MM.1S (cell line): ENCODE measurements at places on chromosomes 6 and 20.

DNA sequence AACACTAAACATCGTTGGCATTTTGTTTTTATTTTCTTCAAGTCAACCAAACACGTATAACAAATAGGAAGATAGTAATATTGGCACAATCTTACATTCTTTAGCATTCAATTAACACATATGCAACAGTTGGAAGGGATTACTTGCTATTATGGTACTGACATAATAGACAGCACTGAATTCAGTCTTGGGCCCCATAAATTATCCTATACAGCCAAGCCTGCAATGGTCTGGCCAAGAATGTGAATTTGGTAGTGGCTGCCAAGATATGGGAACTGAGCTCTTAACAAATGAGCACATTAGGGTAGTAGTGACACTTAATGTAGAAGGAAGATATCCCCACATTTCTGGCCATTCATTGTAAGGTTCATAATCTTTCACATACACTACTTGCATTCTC lies 44.8 kb upstream of the ARHGAP18 start:
- DNase-seq: no peak

- DNase-seq: no peak
Observed at GRCh38 chr6:2190661-2191389, 54.6 kb downstream of the GMDS start.

- DNase-seq: peak; percentile 60
Observed at GRCh38 chr6:32854376-32855178, 585 bp downstream of the PSMB9 start.

DNA sequence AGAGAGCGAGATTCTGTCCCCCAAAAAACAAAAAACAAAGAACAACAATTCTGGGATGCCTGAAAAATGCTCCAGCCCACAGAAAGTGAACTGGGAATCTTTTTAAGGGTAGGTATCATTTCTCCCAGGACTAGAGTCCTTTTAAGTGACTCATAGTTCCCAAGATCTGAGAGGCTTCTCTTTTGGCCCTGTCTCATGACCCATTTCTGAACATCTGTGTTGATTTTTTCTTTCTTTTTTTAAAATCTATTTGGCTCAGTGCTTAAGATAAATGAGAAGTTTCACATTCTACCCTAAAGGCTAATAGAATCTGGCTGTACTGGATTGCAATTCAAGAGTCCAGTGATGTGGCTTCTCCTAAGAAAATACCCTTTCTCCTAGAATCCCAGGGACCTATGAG lies 217.6 kb upstream of the FOXQ1 start:
- no peak for DNase-seq

DNA sequence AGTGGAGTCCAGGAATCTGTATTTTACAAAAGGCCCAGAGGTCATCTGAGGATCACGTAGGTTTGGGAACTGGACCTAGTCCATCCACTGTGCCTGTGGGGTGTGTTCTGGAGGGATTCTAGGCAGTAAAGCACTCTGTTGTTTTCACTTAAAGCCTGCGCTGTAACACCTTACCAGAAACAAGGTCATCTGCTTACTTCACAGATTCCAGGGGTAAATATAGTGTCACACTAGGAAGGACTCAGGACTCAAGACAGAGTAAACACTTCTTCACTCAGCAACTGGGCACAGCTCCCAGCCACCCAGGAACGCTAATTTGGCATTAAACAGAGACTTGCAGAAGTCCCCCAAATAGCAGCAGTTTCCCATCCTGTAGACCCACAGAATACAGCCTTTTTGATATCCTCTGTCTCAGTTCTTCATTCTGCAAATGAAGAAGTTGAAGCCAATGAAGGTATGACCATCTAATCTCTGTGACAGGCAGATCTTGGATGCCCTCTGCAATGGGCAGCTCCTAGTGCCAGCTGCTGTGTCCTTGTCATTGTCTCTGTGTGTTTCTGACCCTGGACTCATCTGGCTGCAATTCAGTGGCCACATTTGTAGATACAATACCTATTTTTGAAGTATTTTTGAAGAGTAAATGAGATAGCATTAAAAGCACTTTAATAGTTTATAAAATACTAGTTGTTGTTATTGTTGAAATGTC lies 129.1 kb downstream of the SLC24A3 start:
- no peak for DNase-seq

GRCh38 chr6:36629784-36630183 lies 35.6 kb downstream of the SRSF3 start:
- DNase-seq: no peak

DNA sequence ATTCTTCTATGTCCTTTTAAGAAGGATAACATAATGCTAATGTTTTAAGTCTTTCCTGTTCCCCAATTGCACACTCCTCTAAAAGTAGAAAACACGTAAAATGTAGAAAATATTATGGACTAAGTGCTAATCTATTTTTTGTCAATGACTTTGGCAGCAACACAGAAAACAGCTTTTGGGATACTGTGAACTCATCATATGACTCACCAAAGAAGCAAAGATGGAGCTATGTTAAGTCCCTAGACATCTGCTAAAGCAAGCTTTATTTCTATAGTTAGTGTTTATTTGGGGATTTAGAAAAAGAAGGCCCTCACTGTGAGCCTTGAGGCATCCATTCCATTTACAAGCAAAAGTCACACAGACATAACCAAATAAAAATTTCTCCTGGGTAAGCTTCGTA lies 23.0 kb downstream of the OPN5 start:
- no peak for DNase-seq

GRCh38 chr6:133894795-133895358 lies 6.0 kb downstream of the TCF21 start:
- DNase-seq: no peak

GRCh38 chr6:53130569-53131290 lies 17.9 kb downstream of the GCM1 start:
- no peak for DNase-seq

GRCh38 chr20:46021361-46022359 lies 7.4 kb upstream of the SLC12A5 start:
- peak; percentile 45 for DNase-seq

DNA sequence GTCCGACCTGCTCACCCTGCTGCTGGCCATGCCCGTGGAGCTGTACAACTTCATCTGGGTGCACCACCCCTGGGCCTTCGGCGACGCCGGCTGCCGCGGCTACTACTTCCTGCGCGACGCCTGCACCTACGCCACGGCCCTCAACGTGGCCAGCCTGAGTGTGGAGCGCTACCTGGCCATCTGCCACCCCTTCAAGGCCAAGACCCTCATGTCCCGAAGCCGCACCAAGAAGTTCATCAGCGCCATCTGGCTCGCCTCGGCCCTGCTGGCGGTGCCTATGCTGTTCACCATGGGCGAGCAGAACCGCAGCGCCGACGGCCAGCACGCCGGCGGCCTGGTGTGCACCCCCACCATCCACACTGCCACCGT lies 885 bp downstream of the NTSR1 start:
- DNase-seq: no peak
